ENCODE measurements at places on chromosomes 2 and 18.

GRCh38 chr2:219133976-219134375 is 26.6 kb downstream of the NHEJ1 start:
- no peak for DNase-seq

DNA sequence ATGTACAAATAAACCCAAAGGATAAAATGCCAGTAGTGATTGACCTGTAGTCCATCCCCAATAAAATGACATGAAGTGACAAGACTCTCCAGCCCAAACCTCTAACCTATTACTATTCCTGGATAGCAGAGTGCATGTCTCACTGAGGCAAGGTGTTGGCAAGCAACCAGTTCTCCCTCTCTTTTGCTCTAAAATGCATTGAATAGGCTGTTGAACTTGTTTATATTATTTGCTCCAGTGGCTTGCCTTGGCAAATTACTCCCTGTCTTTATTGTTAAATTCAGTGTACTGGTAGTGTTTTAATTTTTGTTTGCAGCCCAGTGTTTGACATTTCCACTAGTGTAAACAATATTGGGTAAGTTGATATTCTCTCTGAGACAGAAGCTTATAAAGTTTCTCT is 70.5 kb downstream of the CSRNP3 start:
- DNase-seq = no peak

GRCh38 chr2:231355508-231356465 is 39.7 kb upstream of the B3GNT7 start:
- DNase-seq = no peak

GRCh38 chr2:127566139-127566417 is 30.6 kb downstream of the MYO7B start:
- no peak for DNase-seq

DNA sequence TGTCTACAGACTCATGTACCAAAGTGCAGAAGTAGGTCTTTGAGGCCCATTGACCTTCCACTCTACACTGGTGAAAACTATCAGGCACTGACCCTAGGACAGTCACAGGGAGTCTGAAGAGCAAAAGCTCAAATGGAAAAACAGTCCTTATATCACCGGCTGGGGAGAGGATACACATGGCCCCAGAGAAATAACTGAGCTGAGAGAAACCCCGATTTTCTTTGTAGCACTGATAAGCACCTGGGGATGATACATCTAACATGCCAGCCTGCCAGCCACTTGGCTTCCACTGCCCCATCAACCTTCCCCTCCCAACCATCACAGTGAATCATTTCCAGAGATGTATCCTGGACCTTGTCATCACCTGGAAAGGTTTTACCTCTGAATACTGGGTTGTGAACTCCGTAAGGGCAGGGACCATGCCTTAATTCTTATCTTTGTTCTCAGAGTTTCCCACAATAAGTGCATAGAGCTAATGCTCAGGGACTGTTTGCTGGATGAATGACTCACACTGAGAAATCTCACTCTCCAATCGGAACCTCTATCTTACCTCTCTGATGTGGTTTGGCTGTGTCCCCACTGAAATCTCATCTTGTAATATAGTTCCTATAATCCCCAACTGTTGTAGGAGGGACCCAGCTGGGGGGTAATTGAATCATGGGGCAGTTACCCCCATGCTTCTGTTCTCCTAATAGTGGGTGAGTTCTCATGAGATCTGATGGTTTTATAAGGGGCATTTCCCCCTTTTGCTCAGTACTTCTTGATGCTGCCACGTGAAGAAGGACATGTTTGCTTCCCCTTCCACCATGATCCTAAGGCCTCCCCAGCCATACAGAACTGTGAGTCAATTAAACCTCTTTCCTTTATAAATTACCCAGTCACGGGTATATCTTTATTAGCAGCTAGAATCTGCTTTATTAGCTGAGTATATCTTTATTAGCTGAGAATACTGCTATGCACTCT is 37.1 kb downstream of the EVA1A start:
- peak; percentile 44 for DNase-seq

DNA sequence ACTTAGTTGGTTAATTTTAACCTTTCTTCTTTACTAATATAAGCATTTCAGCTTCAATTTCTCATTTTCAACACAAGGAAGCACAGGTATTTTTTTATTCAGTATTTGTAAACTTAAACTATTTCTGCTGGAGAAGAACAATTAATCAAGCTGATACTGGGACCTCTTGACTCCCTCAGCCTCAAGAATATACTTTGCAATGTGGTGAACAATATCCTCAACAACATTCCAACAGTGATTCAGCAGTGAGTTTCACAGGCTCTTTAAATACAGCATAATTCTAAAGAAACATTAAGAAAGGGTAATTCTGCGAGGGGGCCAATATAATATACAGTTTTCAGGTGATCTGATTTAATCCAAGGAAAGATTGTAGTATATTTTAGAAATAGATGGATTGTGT is 10.0 kb downstream of the RAPGEF4 start:
- no peak for DNase-seq

All from GM12878 (cell line).